ENCODE measurements at places on chromosomes 7 and 10.

GRCh38 chr10:104033966-104034365, 51.7 kb downstream of the COL17A1 start:
- no peak for DNase-seq

GRCh38 chr10:100362570-100363496, 15.8 kb downstream of the SCD start:
- DNase-seq, result no peak

- no peak for DNase-seq
Observed at GRCh38 chr7:128427289-128427891, 17.6 kb upstream of the IMPDH1 start.

DNA sequence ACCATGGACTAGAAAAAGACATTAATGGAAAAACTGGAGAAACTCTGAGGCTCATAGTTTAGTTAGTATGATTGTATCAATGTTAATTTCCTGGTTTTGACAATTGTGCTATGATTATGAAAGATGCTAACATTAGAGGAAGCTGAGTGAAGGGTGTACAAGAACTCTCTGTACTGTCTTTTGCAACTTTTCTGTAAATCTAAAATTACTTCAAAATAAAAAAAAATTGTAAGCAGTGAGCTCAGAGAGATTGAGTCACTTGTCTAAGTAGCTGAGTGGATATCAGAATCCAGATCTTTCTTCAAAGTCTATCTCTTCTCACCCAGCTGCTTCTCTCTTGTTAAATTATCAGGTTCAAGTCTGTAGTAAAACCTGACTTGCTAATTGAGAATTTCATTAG, 181.1 kb downstream of the PLCE1 start:
- DNase-seq, result no peak

GRCh38 chr10:121674885-121675284, 76.6 kb upstream of the FGFR2 start:
- no peak for DNase-seq

DNA sequence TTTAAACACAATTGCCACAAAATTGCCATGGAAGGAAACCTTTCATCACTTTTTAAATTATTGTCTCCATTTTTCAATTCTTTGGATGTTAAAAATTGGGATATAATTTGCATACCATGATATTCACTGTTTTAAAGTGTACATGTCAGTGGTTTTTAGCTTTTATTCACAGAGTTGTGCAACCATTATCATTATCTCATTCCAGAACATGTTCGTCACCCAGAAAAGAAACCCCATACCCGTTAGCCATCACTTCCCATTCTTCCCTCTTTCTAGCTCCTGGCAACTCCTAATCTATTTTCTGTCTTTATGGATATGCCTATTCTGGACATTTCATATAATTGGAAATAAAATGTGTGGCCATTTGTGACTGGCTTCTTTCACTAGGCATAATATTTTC, 260.3 kb upstream of the FERD3L start:
- no peak for DNase-seq

DNA sequence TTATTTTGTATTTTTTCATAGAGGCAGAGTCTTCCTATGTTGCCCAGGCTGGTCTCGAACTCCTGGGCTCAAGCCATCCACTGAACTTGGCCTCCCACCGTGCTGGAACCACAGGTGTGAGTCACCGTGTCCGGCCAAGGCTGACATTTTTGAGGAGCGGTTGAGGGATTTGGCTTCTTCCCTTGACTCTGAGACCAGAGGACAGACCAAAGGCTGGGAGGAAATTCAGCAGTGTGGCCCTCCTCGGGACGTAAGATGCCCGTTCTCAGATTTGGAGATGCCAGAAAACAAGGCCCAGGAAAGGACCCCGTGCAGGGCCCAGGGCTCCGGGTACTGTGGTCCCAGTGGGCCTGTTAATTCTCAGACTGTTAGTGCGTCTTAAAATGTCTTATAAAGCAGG, 146.2 kb downstream of the WDR37 start:
- DNase-seq, result no peak

GRCh38 chr7:50321487-50322067, 17.1 kb downstream of the IKZF1 start:
- peak; percentile 63 for DNase-seq

- no peak for DNase-seq
Observed at GRCh38 chr7:55387062-55387965, 22.2 kb downstream of the LANCL2 start.

- no peak for DNase-seq
Observed at GRCh38 chr10:24969841-24970281, 17.5 kb upstream of the PRTFDC1 start.

GRCh38 chr7:5758753-5759335, 22.6 kb downstream of the RNF216 start:
- DNase-seq, result no peak

- no peak for DNase-seq
Observed at GRCh38 chr7:11584406-11585031, 247.5 kb downstream of the THSD7A start.

DNA sequence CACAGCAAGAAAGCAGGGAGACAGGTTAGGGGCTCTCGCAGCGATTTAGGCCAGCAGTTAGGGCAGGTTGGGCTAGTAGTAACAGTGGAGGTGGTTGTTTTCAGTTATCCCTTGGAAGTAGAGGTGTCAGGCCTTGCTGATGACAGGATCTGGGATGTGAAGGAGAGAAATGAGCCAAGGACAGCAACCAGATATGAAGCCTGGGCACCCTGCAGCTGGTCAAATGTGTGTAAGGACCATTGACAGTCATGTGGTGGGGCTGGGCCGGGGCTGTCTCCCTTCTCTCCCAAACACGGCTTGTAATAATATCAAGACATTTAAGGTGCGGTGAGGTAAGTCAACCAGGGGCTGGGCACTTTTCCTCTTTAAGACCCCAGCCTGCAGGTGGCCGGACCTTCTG, 112.5 kb upstream of the IGFBP3 start:
- DNase-seq, result no peak

DNA sequence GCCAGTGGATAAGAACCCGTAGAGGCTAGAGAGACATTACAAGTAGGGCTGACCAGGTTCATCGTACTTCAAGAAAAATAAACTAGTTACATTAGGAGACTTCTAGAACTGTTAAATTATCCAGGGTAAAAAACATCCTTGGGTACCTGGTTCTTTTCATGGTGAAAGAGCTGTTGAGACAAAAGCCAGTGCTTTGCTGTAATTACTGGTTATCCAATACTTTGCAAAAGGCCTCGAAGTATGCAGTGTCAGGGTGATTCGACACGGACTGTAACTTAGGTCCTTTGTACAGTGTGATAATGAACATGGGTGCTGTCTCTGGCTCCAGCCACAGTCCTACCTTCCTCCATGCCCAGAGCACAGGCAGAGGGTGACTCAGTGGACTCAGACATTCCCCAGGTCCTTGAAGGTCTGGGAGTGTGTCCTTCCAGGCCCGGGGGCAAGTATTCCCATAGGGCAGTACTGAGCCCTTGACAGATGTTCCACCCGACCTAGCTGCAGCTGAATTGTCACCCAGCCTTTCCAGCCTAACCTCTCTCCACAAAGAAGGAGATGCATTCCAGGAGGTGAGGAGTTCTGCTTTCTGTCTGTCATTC, 123.6 kb upstream of the TMEM72 start:
- no peak for DNase-seq

- no peak for DNase-seq
Observed at GRCh38 chr7:110541962-110542361, 549.0 kb upstream of the LRRN3 start.

- DNase-seq, result no peak
Observed at GRCh38 chr10:88281592-88282347, 301.3 kb downstream of the RNLS start.

DNA sequence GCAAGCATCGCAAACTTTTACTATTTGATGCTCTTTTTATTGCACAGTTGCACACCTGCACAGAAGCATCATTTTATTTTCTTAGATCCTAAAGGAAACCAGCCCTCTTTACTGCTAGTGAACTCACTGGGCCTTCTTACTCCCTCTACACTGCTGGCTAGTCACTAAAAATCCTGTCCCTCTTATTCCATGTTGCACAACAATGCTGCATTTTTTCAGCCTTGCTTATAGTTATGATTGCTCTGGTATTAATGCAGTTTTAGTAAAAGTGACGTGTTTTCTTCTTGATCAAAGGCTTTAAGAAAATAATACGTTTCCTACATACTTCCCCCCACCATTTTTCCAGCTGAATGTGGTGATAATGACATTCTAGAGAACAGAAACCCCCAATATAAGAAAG, 132.9 kb upstream of the FAM3C start:
- DNase-seq, result no peak

DNA sequence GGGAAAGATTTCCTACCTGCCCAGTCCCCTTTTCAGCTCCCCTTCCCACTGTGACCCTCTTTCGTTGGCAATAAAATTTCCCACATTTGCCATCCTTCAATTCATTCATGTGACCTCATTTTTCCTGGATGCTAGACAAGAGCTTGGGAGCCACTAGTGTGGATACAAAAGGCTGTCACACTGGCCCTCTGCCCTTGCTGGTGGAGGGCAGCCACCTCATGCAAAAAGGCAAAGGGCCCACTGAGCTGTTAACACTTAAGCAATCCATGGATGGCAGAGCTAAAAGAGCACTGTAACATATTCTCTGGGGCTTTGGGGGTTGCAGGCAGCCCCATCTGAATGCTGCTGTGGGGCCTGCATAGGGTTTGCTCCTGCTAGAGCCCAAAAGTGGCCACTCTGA, 315.1 kb downstream of the NEBL start:
- DNase-seq, result no peak

- DNase-seq, result no peak
Observed at GRCh38 chr10:63437116-63437949, 28.4 kb downstream of the JMJD1C start.

DNA sequence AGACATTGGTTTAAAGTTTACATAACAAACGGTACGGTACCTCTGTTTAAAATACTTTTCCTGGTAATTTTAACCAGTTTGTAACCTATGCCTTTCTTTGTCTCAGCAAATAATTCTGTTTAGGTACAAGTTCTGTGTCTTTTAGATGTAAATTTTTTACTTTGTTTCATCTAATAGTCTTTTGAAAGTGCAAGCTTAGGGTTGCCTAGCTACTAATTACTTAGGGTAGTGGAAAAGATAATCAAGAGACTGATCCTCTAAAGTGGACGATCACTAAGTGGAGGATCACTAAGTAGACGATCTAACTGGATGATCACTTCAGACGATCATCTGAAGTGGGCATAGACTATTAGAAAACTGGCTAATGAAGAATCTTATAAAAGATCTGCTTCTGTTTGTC, 16.1 kb upstream of the FKBP9 start:
- DNase-seq, result no peak

DNA sequence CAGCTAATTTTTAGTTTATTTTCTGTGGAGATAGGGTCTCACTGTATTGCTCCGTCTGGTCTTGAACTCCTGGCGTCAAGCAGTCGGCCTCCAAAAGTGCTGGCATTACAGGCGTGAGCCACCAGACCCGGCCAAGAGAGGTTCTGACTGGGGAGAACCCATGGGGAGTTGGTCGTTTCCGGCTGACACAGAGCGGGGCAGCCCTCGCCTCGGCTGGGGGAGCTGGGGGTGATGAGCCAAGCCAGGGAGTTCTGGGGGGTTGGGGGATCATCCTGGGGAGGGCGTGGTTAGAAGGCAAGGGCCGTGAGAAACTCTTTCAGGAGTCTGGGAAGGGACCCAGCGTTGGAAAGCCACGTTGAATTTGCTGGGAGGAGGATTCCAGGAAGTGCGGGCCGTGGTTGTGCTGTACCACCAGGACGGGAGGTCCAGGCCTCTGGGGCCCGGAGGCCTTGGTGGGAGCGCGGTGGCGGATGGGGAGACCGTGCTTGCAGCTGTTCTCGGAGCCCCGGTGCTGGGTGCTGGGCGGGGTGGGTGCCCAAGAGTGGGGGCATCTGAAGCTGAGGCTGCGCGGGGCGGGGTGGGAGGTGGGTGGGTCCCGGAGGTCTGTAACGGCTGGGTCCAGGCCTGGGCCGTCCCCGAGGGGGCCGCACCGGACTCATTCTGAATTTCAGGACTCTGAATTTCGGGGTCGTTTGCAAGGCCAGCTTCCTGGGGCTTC, 8.4 kb upstream of the ZNF853 start:
- DNase-seq, result no peak

DNA sequence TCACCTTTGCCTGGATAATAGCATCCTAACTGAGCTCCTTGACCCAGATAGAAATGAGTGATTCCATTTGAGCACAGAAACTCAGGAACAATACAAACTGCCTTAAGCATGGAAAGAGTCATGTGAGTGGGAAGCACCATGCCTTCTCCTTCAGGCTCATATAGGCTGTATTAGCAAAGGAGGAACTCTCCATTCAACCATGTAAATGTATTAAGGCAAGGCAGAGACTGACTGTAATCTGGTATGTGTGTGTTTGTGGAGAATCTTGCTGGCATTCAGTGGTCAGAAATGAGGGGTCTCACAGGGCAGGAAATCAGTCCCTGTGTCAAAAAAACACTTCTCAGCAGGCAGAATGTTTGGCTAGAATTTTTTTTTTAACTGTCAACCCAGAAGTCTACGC, 40.2 kb downstream of the COA1 start:
- no peak for DNase-seq

- no peak for DNase-seq
Observed at GRCh38 chr10:68364101-68364886, 31.6 kb upstream of the PBLD start.

DNA sequence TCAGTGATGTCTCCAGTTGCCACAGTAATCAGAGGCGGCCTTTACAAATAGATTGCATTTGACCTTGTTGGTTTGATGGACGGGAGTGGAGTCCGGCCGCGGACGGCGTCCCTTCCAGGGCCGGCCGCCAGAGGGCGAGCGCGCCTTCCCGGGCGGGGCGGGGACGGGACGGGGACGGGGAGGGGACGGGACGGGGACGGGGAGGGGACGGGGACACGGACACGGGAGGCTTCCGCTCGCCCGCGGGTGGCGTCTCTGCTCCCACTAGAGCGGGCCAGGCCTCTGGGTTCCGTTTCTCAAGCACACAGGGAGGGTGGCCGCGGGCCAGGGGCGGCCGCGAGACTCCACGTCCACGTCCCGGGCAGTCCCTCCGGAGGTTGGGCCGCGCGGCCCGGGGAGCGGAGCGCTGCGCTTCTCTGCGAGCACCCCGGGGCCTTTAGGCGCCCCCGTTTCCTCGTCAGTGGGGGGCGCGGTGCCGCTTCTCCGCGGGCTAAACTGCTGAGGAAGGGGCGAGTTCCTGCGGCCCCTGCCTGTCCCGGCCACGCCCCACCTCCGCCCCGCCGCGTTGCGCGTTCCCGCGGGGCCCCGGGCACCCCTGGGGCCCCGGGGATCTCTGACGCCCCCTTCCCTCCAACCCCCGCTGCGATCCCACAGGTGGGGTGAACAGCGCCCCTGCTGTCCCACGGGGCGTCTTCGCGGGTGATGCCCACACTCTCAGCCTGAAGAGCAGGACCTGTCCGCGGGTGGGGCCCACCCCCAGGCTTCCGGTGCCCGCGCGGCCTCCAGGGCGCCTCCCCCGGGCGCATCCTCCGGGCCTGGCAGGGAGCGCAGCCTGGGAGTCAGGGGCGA, 84.2 kb upstream of the MKI67 start:
- peak; percentile 71 for DNase-seq
